ENCODE measurements at places on chromosomes 6 and 20. TPM values are rescaled to one million over a fixed set of nuclear protein-coding genes. Genes with fewer than 3 reads are reported as not detected.

Gene DEFB124
- total RNA-seq, result not detected

Gene GUCA1A
- total RNA-seq, result not detected

DNA sequence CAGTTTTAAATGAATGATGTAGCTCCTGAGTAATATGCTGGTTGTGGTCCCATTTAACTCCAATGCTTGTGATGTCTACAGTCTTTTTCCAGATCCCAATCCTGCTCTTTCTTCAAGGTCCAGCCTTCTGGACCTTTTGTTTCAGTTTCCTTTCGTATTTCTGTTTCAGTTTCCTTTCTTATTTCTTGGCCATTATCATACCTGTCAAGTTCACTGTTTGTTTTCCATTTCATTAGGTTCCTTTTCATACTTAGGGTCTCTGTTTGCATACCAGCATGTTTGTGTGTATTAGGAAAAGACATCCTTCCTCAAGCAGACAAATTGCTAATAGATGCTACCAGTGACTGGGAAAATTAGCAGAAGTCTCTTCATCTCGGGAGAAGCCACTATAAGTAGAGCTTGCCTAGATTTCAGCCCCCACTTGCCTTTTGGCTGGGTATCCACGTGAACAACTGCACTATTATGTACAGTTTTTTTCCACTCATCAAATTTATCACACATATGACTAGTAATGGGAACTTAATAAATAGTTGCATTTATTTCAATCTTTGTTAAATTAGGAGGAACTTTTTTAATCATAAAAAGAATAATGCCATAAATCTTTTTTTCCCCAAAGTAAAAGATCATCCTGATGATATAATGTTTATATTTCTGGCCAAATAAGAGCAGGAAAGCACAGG is 583.4 kb downstream of the BCKDHB start:
- no peak overlapping the region for H3K27ac ChIP-seq
- no peaks in the 10 kb centered on the region for H3K36me3 ChIP-seq
- no peaks in the 10 kb centered on the region for H3K27me3 ChIP-seq

- no peaks in the 10 kb centered on the region for H3K27me3 ChIP-seq
- no peaks in the 10 kb centered on the region for H3K4me1 ChIP-seq
- no peak overlapping the region for H3K27ac ChIP-seq
- H3K4me3 ChIP-seq, result no peak overlapping the region
- DNase-seq, result no peak
These were observed 222.8 kb downstream of the KIF16B start for GRCh38 chr20:16350465-16350864.

DNA sequence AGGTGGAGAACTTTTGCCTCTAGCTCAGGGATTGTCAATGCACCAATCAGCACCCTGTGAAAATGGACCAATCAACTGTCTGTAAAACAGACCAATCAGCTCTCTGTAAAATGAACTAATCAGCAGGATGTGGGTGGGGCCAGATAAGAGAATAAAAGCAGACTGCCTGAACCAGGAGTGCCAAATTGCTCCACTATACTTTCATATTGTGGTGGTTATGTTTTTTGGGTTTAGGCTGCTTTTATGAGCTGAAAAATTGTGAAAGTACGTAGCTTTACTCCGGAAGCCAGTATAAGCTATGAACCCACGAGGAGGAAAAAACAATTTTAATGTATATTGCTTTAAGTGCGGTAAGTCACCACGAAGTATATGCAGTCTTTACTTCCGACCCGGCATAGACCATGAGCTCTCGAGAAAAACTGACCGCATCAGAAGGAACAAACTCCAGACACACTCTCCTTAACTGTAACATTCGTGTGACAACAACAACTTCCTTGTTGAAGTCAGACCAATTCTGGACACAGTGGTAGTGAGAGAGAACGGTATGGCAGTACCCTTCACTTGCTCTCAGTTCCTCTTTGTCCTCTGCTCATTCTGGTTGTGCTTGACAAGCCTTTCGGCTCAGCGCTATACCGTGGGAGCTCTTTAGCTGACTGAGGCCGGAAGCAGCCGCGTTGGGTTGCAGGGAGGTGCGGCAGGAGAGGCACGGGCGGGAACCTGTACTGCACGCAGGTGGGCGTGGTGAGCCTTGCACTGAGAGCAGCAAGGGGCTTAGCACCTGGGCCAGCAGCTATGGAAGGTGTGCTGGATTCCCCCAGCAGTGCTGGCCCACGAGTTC is 81.9 kb upstream of the E2F3 start:
- peak overlapping the region; percentile 17 for H3K4me3 ChIP-seq
- no peaks in the 10 kb centered on the region for H3K4me1 ChIP-seq
- H3K27me3 ChIP-seq, result no peaks in the 10 kb centered on the region
- H3K36me3 ChIP-seq, result no peaks in the 10 kb centered on the region

DNA sequence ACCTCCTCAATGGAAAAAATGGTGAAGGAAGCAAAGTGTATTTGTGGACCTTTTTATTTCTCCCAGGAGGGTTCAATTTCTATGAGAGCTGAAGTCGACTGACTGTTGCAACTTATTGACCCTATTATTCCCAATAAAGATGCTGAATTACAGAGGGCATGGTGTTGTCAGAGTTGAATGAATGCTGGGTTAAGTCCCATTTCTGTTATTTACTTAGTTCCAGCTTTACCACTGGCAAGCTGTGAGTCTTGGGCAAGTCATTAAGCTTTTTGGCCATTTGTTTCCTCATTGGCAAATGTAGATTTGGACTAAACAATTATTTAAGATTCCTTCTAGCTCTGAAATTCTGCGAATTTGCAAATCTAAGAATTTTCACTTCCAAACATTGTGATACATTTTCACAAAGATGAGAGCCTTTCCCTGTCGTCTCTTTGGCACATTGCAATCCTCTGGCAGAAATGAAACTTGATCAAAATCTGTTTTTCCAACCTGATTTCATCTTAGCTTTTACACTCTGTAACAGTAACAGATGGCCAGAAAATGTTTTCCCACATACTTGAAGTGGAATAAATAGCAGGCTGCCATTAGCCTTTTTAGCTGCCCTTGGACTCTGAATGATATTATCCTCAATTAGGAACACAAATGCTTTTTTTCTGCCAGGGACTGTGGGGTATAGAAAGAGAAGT is 21.3 kb downstream of the BLTP3A start:
- H3K27ac ChIP-seq, result peak overlapping the region; percentile 10
- H3K27me3 ChIP-seq, result no peaks in the 10 kb centered on the region

DNA sequence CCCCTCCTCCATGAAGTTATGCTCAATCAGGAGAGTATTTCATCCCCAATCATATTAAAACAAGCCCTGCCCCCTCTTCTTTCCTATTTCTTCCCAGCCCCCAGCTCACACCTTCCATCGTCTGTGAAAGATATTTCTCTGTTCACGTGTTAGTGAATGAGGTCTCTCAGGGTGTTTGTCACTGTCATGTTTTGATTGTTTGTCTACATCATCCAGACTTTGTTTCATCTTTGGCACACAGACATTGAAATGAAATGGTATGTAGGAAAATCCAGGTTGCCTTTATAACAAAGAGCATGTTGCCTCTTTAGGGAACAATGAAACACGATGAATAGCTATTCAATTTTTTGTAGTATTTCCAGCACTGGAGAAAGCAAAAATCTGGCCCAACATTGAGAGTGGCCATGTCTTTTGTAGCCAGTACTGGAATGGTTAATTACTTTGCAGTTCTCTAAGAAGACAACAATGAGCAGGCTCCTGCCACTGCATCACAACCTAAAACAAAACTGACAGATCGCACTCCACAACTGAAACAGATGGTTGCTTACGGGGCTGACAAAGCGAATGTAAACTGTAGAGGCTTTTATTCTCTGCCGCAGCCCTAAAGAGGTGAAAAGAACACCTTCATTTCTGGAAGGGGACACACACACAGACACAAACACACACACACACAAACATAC is 543.6 kb upstream of the CITED2 start:
- no peaks in the 10 kb centered on the region for H3K27me3 ChIP-seq
- DNase-seq, result no peak
- no peaks in the 10 kb centered on the region for H3K36me3 ChIP-seq
- no peak overlapping the region for H3K4me3 ChIP-seq
- H3K27ac ChIP-seq, result no peak overlapping the region
- H3K4me1 ChIP-seq, result no peaks in the 10 kb centered on the region

DNA sequence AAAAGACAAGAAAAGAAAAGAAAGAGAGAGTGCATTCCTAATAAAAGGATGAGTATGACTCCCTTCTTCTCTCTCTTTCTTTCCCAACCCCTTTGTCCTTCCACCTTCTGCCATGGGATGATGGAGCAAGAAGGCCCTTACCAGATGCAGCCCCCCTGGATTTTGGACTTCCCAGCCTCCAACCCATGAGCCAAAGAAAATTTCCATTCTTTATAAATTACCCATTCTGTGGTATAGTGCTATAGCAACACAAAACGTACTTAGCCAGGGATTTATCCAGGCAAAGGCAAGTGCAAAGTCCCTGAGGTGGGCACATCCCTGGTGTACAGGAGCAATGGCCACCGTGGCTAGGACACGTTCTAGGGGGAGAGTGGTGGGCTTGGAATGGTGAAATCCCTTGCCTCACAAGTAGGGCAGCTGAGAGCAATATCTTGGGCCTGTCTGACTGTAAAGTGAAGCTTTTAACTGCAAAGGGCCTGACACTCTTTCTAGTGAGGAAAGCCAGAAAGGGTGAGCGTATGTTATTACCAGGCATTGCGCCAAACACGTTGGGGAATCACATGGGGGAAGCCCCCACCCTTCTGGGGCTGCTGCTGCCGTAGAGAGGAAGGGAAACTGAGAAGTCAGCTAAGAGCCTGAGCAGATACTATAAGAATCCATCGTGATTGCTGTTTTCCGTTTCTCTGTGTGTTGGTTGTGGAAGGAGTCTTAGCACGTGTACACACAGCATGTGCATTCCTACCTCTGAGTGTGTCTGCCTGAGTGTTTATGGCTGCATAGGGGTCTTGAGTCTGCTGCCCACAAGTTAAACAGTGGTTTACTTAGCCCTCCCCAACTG is 50.7 kb upstream of the SIRPA start:
- no peak overlapping the region for H3K27ac ChIP-seq
- no peaks in the 10 kb centered on the region for H3K36me3 ChIP-seq
- no peaks in the 10 kb centered on the region for H3K27me3 ChIP-seq
- H3K4me3 ChIP-seq, result no peak overlapping the region

- H3K4me3 ChIP-seq, result no peak overlapping the region
- no peaks in the 10 kb centered on the region for H3K4me1 ChIP-seq
- no peak for DNase-seq
- H3K27ac ChIP-seq, result no peak overlapping the region
These were observed 6.7 kb upstream of the C2 start for GRCh38 chr6:31920811-31921210.

DNA sequence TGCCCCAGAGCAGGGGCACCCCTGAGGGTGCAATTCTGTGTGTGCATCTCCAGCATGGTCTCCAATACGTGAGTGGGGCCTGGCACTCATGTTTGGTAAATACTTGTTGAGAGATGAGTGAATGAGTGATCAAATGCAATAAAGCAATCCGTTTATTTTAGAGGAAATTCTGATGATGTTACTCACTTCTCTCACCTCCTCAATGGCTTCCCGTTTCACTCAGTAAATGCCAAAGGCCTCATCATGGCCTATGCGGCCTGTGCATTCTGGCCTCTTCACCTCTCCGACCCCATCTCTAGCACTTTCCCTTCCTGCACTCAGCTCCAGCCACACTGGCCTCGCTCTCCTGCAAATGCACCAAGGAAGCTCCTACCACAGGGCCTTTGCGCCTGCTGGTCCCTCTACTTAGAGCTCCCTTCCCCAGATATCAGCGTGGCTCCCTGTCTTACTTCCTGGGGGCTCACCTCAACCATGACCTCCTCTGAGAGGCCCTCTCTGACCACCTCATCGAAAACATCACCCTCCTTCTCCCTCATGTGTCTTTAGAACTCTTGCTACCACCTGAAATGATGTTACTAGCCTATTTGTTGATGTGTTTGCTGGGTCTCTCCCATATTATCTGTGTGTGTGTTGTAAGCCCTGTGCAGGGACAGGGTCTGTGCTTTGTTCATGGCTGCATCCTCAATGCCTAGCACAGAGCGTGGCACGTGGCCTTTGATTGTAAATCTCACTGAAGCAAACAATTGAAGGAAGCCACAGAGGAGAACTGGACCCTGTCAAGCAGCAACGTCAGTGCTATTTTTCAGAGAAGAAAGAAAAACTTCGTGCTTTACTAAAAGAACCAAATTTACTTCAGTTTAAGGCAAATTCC is 42.6 kb downstream of the RAB44 start:
- no peak for DNase-seq
- H3K4me3 ChIP-seq, result no peak overlapping the region
- H3K4me1 ChIP-seq, result peaks cover 7% of the 10 kb centered on the region
- H3K27me3 ChIP-seq, result no peaks in the 10 kb centered on the region
- no peak overlapping the region for H3K27ac ChIP-seq
- no peaks in the 10 kb centered on the region for H3K36me3 ChIP-seq

DNA sequence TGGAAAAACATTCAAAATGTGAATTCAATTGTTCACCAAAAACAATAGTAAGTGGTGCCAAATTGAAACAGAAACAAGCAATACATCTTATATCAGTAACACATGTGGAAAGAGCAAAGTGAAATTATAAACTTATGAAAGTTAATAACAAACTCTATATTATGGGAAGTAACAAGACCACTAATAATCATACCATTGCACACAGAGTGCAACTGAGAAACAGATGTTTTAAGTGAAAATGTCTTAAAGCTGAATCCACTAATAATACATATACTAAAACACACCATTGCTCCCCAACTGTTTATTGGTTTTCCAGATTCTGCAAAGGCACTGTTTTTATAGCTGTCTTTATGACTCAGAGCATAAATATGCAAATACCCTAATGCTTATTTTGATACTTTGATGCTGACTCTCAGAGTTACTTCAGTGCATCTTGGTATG is 292.3 kb downstream of the RFPL4B start:
- H3K27me3 ChIP-seq, result no peaks in the 10 kb centered on the region
- no peaks in the 10 kb centered on the region for H3K4me1 ChIP-seq
- H3K36me3 ChIP-seq, result no peaks in the 10 kb centered on the region
- no peak overlapping the region for H3K4me3 ChIP-seq
- DNase-seq, result no peak
- no peak overlapping the region for H3K27ac ChIP-seq

GRCh38 chr20:34334654-34335407 is 28.2 kb upstream of the ITCH start:
- no peaks in the 10 kb centered on the region for H3K27me3 ChIP-seq
- no peak overlapping the region for H3K4me3 ChIP-seq
- no peaks in the 10 kb centered on the region for H3K36me3 ChIP-seq
- no peak overlapping the region for H3K27ac ChIP-seq

DNA sequence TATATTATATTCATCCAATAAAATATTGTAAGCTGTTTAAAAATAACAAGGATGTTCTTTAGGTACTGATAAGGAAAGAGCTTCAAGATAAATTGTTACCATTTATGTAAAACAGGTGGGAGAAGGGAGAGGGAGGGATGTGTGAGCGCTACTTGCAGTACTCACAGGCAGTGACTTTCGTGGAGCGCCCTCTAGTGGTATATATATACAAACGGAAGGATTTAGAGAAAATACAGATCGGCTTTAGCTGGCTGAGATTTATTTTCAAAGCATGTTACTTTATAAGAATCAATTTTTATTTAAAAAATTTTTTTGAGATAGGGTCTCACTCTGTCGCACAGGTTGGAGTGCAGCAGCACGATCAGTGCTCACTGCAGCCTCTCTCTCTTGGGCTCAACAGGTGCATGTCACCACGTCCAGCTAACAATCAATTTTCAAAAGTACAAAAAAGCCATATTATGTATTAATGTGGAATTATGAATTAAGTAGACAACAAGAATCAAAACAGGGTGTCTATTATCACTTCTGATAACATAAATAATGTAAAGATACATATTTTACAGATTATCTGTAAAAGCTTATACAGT is 3.3 kb upstream of the MOG start:
- H3K4me3 ChIP-seq, result no peak overlapping the region
- H3K4me1 ChIP-seq, result peaks cover 17% of the 10 kb centered on the region
- H3K27me3 ChIP-seq, result no peaks in the 10 kb centered on the region
- H3K36me3 ChIP-seq, result no peaks in the 10 kb centered on the region

- H3K4me1 ChIP-seq, result no peaks in the 10 kb centered on the region
- H3K4me3 ChIP-seq, result no peak overlapping the region
- no peaks in the 10 kb centered on the region for H3K27me3 ChIP-seq
- no peaks in the 10 kb centered on the region for H3K36me3 ChIP-seq
- H3K27ac ChIP-seq, result no peak overlapping the region
- DNase-seq, result no peak
These were observed 802 bp downstream of the HDGFL1 start for GRCh38 chr6:22570185-22570551.
